Stimulated activated CD4-positive, alpha-beta T cell treated with anti-CD3 and anti-CD28 coated beads, TNF-alpha, amount 100 ng/mL, for 4 hours (primary cell): ENCODE measurements at places on chromosomes 13 and 19.
A peak's percentile ranks its signal among the peaks of the same experiment; 100 is the strongest.

- DNase-seq: no peak
These were observed 26.9 kb downstream of the POU2F2 start for GRCh38 chr19:42105368-42105767.

GRCh38 chr13:41854758-41855157 lies 106.2 kb downstream of the VWA8 start:
- no peak for DNase-seq

DNA sequence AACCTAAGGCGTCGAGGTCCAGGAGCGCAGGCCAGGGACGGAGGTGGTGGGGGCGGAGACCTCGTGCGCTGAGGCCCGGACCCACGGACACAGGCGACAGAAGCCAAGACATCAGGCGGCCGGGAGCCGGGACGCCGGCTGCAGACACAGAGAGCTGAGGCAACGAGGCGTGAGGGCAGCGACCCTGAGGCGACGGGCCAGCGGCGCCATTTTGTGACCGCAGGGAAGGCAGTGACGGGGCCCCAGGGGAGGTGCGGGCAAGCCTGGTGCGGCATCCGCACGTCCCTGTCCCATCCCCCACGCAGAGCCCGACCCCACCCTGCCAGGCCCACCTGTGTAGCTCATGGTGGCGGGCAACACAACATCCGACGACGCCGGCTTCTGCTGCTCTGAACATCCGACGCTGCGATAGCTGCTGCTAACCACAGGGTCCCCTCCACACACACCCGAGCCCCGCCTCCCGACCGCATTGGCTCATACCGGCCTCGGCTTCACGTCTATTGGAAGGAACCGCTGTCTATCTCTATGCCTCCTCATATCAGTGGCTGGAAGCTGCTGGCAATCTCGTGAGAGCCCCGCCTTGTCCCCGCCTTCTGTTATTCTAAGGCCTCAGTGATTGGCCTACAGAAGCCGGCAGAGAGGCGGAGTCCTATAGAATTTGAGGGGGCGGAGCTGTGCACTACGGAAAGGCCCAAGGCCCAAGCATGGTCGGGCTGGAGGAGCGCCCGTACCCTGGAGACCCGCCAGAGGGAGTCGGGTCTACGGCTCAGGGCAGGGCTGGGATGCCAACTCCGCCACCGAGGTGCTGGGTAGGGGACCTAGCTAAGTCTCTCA lies at the start of gene AKAP8L:
Gene AKAP8L, minus strand, starts transcription at position 410 of the 834 bp plus-strand sequence. Its CDS starts 65 bp downstream, at position 345.
- peak; percentile 96 for DNase-seq

DNA sequence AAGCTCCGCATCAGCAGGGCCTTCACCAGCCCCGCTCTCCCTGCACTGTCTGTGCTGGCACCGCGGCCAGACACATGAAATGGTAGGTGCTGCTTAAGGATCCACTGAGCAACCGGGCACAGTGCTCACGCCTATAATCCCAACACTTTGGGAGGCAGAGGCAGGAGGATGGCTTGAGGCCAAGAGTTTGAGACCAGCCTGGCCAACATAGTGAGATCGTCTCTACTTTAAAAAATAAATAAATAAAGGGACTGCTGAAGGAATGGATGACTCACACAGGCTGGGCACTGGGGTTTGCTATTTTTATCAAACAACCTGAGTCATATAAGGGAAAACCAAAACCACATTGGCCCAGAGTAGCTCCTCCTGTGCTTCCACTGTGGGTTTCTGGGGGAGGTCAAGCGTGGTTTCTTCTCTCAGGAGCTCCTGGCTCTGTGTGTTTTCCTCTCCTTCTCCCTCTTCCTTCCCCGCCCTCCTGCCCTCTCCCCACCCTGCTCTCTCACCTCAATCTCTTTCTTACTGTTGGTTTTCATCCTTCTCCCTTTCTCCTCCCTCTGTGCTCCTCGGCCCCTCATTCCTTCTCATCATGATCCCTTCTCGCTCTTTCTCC lies 21.3 kb downstream of the VRK3 start:
- no peak for DNase-seq

GRCh38 chr13:112725346-112726015 lies 35.6 kb downstream of the ATP11A start:
- DNase-seq: no peak

DNA sequence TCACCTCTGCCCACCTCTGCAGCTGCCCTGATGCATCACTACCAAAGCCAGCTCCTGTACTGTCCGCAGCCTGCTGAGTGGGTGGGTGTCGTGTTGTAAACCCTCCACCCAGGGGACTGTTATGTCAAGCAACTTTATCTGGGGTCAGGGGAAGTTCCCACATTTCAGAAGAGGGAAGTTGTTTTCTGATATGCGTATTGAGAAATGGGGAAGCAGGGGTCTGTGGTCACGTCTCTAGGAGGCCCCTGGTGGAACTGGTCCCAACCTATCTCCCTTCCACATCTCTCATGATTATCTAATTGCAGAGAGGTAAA lies 31.2 kb downstream of the CLEC17A start:
- DNase-seq: no peak

GRCh38 chr13:32941368-32941767 lies 74.9 kb upstream of the KL start:
- DNase-seq: no peak

DNA sequence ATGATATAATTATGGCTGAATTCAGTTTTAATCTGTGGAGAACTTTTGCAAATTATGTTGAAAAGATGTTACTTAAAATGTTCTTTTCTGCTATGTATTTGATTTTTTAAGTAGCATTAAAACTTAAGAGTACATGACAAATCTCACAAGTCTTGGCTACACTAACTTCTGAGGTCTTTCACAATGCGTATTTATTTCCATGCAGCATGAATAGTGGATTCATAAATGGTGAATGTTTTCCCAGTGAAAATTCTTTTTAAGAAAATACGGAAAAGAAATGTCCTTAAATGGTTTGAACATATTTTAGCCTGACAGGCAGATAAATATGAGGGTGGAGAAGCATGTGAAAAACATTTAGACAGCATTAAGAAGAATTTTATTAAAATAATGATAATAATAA lies 30.2 kb downstream of the GARRE1 start:
- no peak for DNase-seq

- no peak for DNase-seq
These were observed 37.7 kb upstream of the MCF2L start for GRCh38 chr13:112931028-112931934.

GRCh38 chr13:63120883-63121282 lies 1705.2 kb upstream of the PCDH20 start:
- DNase-seq: no peak

DNA sequence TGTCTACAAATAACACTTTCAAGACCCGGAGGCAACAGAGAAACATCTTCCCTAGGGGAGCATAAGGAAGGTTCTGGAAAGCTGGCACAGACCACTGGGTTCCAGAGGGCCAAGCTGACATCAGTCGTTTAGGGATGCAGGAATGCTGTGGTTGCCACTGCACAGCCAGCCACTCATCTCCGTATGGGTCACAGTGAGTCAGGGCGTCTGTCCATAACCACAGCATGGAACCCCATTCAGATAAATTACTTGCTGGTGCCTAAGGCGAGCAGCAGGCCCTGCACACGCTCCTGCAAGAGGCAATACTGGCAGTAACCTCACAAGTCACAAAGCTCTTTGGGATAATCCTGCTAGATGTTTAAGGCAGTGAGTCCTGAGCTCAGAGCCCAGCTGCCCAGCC lies 140.9 kb upstream of the UBL3 start:
- DNase-seq: no peak

DNA sequence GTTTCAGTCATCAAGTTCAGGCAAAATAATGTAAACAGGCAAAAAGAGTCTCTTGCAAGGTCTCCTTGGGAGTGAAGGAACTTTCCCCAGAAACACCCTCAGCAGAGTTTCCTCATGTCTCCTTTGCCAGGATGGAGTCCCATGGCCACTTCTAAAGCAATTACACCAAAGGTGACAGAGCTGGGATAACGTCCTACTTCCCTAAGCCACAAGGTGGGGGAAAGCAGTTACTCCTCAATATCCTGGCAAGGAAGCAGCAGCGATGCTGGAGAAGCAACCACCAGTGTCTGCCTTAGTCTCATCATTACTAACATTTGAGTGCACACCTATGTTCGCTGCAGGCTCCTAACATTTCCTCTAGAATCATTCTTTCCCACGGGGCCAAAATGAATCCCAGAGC lies 88.6 kb downstream of the UBL3 start:
- DNase-seq: no peak

DNA sequence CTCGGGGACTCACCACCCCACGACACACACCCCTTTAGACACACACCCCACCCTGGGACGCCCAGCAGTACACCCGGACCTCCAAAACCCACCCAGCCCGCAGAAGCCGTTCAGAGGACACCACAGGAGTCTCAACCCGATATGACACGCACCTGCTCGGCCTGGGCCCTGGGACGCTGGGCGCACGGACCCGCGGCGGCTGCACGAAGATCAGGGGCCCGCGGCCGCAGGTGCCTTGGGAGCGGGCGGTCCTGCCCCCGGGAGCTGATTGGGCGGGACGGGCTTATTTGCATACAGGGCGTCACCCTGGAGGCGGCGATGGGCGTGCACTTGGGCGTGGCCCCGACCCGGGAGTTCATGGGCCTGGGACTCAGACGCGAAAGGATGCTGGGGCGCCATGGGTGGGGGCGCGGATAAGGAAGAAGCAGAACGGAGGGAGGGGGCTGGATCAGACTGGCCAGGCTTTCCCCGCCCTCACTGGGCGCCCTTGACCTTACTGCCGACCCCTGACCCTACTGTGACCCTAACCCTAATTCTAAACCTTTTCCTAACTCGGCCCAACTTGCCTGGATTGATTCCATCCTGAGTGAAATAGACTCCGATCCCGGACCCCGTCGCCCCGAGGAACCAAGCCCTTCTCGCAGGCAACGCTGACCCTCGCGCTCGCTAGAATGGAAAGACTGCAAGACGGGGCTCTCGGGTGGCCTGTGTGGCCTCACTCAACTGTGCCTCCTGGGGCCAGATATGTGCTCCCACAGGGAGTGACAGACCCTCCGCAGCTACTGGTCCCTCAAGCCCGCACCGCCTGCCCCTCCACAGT lies at the start of gene MEF2B:
Gene MEF2B, minus strand, starts transcription at position 211 of the 820 bp plus-strand sequence. CDS start 19,528 bp downstream, outside the sequence.
- peak; percentile 62 for DNase-seq

DNA sequence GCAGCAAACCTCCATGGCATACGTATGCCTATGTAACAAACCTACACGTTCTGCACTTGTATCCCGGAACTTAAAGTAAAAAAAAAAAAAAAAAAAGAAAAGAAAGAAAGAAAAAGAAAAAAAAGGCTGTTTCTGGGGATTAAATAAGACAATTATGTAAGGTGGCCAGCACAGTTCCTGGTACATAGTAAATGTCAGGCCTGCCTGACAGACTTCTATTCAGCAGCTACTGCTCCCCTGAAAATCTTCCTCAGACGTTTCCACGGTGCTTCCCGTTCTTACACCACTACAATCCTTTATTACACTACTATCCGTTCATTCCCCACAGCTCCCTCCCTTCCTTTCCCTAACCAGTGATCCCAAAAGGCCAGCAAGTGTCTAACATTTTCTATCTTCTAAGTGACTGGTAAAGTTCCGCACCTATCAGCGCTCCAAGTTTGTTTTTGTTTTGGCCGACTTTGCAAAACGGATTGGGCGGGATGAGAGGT lies 636 bp upstream of the RB1 start:
- no peak for DNase-seq

- no peak for DNase-seq
These were observed 483.3 kb downstream of the ZNF536 start for GRCh38 chr19:30855442-30855841.

GRCh38 chr19:36916991-36917390 lies 859 bp downstream of the ZNF568 start:
- no peak for DNase-seq

DNA sequence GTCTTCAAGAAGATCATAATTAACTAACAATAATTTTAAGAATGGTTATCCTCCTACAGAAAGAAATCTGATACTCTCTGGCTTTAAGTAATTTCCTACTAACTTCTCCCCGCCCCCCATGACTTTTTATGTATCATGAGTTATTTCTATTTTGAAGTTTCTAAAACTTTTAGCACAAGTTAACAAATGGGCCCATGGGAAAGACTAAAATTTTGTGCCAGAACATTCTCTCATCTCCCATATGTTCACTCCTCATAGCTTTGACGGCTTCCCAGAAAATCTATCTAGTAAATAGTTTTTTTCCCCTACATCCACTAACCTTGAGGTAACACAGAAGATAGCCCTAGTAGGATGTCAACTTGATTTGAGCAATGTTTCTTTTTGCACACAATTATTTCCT lies 148.3 kb downstream of the POSTN start:
- no peak for DNase-seq

GRCh38 chr19:35846038-35846668 lies 6.2 kb downstream of the NPHS1 start:
- no peak for DNase-seq

DNA sequence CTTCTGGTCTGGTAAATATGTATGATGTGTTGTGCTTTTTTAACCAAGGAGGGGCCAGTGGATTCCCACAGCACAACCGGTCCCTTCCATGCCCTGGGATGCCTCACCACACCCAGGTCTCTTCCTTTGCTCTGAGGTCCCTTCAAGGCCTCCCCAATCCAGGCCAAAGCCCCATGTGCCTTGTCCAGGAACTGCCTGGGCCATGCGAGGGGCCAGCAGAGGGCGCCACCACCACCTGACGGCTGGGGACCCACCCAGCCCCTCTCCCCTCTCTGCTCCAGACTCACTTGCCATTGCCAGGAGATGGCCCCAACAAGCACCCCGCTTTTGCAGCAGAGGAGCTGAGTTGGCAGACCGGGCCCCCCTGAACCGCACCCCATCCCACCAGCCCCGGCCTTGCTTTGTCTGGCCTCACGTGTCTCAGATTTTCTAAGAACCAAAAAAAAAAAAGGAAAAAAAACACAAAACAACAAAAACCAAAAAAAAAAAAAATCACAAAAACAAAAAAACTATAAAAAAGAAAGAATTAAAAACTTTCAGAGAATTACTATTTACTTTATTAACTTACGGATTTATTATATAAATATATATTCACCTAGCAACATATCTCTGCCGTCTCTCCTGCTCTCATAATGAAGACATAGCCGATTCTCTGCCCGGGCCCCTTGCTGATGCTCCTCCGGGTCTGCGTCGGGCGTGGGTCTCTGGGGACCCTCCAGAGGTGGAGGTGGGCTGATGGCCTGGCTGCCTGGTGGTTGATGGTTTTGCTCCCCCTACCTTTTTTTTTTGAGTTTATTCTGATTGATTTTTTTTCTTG lies 14.4 kb downstream of the CAPN12 start:
- DNase-seq: peak; percentile 72

- no peak for DNase-seq
These were observed 242.6 kb downstream of the DCT start for GRCh38 chr13:94236872-94237271.

GRCh38 chr13:38686577-38687245 lies at the start of gene FREM2:
FREM2 (plus strand) TSS chr13:38687077; CDS start chr13:38687345, 268 bp downstream.
- DNase-seq: no peak

GRCh38 chr19:9535934-9536333 lies 2.5 kb downstream of the ZNF426 start:
- DNase-seq: no peak

GRCh38 chr13:27018344-27018861 lies 153.2 kb downstream of the USP12 start:
- no peak for DNase-seq

- peak; percentile 18 for DNase-seq
These were observed 36.4 kb downstream of the CRYL1 start for GRCh38 chr13:20489185-20489820.

GRCh38 chr13:32234914-32235313 lies 80.2 kb downstream of the ZAR1L start:
- no peak for DNase-seq
